ENCODE measurements at places on chromosomes 4 and X.

- DNase-seq = no peak
These were observed 1450.3 kb downstream of the STIM2 start for GRCh38 chr4:28310926-28311325.

DNA sequence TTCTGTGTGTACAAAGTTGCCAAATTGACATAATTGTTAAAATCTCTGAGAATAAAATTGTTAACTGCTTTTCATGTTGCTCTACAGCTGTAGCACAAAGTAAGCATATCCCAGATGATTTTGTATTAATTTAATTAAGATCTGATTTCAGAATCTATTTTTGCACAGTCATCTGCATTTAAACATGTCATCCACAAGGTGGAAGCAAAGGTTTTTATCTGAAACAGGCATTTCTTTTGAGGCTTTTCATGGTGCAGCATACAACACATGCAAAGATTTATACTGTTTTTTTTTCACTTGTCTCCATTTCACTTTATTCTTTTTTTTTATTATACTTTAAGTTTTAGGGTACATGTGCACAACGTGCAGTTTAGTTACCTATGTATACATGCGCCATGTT, 51.2 kb downstream of the GC start:
- no peak for DNase-seq

- no peak for DNase-seq
These were observed 28.5 kb downstream of the MOB1B start for GRCh38 chr4:70930530-70931256.

DNA sequence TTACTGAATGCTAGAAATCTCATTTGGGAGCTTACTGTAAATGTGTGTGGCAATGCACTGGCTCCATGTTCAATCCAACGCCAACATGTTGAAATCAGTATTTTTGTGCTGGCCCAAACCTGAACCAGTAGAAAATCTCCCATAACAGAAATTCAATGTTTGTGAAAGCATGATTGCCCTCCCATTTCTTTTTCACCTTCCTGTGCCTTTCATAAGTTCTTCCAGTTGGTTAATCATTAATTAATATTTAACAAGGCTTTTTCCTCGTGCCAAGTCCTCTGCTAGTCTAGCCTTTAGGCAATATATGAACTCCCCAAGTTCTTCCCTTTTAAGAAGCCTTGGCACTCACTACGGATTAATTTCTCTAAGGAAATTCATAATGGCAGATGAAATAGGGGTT, 1.3 kb upstream of the PLS3 start:
- DNase-seq = no peak
